ENCODE measurements at places on chromosomes 6 and 20.

DNA sequence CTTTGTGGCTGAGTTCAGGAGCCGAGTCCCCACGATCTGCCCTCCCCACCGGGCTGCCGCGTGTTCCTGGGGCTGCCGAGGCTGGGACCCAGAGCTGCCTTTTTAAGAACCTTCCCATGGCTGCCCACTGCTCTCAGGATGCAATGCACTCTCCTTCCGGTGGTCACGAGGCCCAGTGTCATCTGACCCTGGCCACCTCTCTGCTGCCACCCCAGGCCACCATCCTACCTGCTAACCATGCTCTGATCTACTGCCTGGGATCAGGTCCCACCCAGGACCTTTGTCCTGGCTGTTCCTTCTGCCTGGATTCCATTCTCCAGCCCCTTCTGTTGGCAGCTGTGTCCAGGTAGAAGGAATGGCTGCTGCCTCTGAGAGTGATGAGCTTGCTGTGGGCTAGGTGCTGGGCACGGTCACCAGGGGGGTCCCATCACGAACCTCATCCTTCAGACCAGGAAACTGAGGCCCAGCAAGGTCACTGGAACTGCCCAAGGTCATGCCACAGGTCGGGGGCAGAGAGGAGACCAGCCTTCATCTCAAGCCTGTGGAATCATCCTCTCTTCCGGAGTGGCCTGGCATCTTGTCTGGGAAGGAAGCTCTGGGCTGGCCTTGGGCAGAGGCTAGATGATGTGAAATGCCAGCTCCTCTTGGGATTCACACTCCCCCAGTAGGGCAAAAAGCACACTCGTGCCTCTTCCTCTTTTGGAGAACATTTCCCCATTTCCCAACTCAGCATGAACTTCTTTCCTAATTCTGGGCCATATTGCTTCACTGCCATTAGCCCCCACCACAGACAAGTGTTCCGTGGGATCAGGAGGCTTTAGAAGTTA lies 20.5 kb downstream of the PCK1 start:
- DNase-seq: no peak

DNA sequence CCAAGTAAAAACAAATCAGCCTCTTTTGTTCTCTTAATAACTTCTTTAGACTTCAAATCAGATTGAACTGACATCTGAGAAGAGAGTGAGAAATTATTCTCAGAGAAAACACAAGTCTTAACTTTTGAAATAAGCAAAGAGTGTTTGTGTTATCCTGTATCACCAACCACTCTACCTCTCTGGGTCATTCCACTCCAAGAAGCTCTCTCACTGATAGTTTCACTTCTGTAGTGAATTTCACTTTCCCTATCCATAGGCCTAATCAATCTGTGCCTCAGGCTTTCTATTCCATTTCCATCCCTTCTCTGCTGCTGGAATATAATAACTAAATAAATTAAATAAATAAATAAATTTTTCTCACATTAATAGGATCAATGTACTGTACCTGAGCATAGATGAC lies 235.0 kb downstream of the HTR1B start:
- DNase-seq: no peak

- DNase-seq: peak; percentile 75
Measured at GRCh38 chr6:27157459-27158315, 89.8 kb upstream of the PRSS16 start.

DNA sequence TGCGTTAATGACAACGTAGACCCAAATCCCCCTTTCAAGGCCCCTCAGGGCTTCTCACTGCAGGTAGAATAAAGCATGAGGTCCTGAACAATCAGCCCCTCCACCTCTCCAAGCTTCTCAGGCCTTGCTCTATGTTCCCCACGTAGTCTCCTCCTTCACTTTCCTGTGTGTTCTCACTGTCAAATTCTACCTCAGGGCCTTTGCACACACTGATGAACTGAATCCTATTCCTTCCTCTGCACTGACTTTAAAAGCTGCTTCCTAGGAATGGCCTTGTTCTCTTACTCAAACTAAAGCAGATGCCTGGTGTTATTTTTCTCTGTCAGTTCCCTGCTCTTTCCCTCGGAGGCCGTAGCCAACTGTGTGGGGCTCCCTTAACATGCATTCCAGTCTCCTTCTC lies 66.8 kb upstream of the EDN1 start:
- no peak for DNase-seq

DNA sequence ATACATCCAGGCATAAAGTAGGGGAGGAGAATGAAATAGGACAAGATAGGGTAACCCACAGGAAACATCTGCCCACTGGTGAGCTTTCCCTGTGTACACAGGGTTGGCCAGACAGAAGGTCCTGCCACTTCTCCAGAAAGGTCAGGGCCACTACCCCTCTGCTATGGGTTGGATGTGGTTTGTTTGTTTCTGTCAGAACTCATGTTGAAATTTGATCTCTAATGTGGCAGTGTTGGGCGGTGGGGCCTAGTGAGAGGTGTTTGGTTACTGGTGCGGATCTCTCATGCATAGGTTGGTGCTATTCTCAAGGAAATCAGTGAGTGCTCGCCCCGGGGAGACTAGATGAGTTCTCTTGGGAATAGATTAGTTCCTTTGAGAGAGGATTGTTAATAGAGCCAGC lies 15.6 kb upstream of the MAS1 start:
- DNase-seq: no peak

GRCh38 chr20:63544958-63545516 lies 2.5 kb downstream of the SRMS start:
- no peak for DNase-seq

GRCh38 chr6:47163536-47163935 lies 121.4 kb upstream of the ADGRF1 start:
- DNase-seq: no peak

- DNase-seq: peak; percentile 94
Measured at GRCh38 chr6:43627008-43627825, 1.8 kb downstream of the GTPBP2 start.

DNA sequence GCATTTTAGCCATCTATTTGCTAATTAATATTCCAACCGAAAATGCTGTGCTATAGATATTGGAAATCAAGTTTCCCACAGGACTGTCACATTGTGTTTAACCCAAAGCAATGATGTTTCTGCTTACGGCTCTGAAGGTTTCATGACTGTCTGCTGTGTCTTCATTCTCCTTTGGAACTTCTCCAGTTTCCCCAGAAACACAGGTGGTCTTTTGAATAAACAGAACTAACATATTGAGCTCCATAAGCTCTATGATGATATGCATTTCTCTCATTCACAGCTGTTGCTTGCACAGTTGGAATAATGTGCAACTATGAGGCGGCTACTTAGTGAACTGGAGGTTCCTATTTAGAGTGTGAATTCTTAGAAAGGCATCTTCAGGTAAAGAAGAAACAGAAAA lies 266.0 kb upstream of the ID4 start:
- no peak for DNase-seq

GRCh38 chr6:130412556-130413290 lies 46.9 kb downstream of the TMEM200A start:
- peak; percentile 20 for DNase-seq

DNA sequence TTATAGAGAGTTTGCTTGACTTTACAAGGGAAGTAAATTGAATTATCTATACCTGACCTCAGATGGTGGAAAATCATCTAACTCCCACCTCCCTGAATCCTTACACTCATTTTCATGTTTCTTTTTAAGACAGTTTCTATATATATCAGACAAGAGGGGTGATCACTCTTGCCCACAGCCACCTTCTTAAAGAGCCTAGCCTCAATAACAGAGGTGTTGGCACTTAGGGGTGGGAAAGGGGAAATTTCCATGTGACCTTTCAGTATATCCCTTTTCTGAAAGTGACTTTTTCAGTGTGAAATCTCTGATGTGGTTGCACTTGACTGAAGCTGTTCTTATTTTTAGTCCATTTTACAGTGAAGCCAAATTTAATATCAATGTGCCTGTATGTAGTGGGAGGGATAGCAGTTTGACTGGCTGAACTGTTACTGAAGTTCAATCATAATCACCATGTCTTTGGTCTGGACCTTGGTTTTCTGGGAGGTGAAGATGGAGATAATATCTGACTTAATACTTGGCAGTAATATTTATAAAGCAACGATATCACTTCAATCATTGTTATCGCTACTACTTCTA lies 141.3 kb downstream of the MAP3K7 start:
- no peak for DNase-seq

- DNase-seq: no peak
Measured at GRCh38 chr6:21450149-21450548, 143.4 kb upstream of the SOX4 start.

DNA sequence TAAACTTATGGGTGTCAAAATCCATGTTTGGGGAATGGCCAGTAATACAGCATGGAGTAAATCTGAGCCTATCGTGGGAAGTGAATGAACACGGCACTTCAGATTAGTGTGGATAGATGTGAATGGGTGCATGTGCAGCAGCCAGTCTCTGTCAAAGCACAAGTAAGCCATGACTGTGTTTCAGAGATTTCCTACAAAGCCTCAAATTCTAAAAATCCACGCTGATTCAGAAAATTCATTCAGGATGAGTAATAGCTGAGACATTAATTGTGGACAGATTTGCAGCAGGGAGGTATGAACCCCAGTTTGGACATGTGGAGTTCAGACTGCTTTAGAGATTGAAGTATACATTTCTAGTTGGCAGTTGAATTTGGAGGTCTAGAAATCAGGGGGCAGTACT lies 115.1 kb downstream of the QKI start:
- DNase-seq: peak; percentile 95

- peak; percentile 70 for DNase-seq
Measured at GRCh38 chr6:40356242-40356910, 230.8 kb downstream of the LRFN2 start.

- DNase-seq: no peak
Measured at GRCh38 chr20:33594743-33595142, 67.4 kb upstream of the C20orf144 start.

- no peak for DNase-seq
Measured at GRCh38 chr20:38658879-38659596, 57.4 kb downstream of the ARHGAP40 start.

- DNase-seq: no peak
Measured at GRCh38 chr20:36279776-36280175, 26.4 kb upstream of the DLGAP4 start.

DNA sequence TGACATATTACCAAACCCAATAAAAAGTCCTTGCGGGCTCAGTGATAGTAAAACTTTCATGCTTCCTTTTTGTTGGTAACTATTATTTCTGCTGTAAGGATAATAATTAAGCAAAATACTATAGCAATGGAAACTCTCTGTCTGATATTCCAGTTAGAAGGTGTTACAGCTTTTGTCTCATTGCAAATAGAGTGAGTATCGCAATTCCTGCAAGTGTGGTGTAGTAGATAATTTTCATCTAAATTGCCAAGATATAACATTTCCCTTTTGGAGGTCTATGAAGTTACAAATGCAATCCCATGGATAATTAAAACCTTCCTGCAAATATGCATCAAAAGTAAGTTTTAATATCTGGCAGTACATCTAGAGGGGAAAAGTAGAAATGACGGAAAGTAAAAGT lies 88.7 kb upstream of the CD93 start:
- DNase-seq: no peak
